Hematopoietic multipotent progenitor cell (in vitro differentiated cells): ENCODE measurements at places on chromosomes 4 and X.

- no peak for DNase-seq
Measured at GRCh38 chr4:53777244-53777984, 186.1 kb upstream of the LNX1 start.

DNA sequence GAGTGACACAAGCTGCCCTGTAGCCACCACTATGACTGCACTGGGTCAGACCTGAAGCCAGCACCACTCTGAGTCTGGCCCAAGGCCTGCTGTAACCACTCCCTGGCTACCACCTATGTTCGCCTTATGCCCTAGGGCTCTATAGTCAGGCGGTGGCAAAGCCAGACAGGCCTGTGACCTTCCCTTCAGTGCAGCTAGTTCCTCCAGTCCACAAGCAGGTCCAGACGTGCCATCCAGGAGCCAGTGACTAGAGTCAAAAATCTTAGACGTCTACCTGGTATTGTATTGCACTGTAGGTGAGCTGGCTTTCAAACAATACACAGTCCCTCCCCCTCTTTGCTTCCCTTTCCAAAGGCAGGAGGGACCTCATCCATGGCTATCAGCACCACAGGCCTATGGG is 54.0 kb upstream of the RNF128 start:
- DNase-seq: no peak

- no peak for DNase-seq
Measured at GRCh38 chr4:14863418-14864364, 138.6 kb upstream of the CPEB2 start.

DNA sequence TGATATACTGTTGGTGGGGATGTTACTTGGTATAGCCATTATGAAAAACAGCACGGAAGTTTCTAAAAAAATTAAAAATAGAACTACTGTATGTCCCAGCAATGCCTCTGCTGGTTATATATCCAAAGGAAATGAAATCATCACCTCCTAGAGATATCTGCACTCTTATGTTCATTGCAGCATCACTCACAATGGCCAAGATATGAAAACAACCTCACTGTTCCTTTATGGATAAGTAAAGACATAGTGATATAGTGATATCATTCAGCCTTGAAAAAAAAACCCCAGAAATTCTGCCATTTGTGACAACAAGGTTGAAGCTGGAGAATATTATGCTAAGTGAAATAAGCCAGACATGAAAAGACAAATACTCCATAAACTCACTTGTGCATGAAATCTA is 543.8 kb upstream of the SLIT2 start:
- DNase-seq: no peak

- DNase-seq: no peak
Measured at GRCh38 chr4:88928852-88929251, 128.1 kb downstream of the FAM13A start.

DNA sequence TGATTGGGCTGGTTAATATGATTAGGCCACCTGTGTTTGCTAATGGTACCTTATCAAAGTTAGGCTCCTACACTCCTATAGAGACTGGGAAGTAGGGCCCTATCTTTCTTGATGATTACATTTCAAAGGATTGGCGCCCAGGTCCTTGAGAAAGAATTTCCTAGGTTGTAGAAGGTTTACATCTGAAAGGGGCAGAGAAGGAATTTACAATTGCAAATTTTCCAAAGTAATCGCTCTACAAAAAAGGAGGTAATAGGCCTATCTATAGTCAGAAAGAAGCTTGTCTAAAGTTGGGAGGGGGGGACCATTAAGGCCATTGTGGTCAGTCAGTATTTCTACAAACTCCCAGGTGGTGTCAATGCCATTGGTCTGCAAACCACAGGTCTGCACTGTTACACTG is 638.4 kb downstream of the IL1RAPL1 start:
- no peak for DNase-seq

DNA sequence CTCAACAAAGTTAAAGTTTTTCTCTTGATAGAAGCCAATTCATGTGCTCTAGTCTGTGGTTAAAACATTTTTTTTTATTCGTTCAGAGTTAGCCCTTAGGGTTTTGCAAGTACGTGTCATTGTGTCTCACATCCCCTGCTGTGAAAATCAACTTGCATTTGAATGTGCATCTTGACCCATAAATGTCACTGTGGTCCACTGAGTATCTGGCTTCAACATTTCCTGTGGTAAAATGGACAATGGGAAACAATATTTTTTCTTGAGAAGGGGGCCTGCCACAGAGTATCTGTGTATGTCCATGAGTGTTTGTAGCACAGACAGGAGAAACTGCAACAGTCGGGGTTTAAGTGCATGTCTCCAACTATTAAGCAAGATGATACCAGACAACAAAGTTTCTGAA is 554.8 kb upstream of the TENM3 start:
- DNase-seq: no peak

DNA sequence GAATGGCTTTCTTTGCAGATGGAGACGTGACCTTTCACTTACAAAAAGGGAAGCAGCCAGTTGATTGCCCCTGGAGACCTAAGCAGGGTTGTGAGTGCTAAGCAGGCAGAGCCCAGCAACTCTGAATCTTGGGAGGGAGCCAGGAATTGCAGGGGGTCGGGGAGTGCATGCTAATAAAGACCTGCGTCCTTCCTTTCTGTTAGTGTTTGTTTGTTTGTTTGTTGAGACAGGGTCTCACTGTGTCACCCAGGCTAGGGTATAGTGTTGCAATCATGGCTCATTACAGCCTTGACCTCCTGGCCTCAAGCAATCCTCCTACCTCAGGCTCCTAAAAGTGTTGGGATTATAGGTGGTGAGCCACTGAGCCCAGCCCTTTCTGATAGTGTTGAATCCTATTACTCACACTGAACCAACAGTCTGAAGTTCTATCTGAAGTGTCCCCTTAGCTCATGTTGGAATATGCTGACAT is 137.4 kb downstream of the CEP135 start:
- DNase-seq: no peak

DNA sequence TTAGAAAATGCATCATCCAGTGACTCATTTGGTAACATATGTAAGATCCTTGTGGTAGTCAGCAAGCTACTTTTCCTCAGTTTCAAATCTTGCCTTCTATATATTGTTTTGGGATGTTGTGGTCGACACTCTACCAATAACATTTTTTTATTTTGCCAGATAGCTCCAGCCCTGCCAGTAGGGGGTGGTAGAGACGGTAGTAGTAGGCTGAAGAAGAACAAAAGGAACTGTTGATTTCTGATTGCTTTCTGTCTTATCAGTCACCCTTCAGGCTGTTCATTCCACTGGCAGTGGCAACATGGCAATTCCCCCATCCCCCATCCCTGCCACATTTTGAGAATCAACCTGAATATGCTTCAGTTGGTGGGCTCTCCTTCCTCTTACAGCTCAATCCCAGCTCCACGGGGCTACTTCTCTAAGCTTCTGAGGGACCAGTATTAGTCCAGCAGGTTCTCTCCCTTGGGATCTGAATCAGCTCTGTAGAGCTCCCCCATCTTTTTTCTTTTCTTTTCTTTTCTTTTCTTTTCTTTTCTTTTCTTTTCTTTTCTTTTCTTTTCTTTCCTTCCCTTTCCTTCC is 171.5 kb upstream of the VEGFC start:
- no peak for DNase-seq

DNA sequence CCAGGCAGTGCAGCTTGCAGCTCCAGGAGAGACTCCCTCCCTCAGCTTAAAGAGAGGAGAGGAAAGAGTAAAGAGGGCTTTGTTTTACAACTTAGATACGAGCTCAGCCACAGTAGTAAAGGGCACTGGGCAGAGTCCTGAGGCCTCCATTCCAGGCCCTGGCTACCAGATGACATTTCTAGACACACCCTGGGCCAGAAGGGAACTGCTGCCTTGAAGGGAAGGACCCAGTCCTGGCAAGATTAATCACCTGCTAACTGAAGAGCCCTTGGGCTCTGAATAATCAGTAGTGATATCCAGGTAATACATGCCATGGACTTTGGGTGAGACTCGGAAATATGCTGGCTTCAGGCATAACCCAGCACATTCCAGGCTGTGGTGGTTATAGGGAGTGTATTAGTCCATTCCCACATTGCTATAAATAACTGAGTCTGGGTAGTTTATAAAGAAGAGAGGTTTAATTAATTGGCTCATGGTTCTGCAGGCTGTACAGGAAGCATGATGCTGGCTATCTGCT is 15.3 kb upstream of the SLC16A2 start:
- DNase-seq: no peak

DNA sequence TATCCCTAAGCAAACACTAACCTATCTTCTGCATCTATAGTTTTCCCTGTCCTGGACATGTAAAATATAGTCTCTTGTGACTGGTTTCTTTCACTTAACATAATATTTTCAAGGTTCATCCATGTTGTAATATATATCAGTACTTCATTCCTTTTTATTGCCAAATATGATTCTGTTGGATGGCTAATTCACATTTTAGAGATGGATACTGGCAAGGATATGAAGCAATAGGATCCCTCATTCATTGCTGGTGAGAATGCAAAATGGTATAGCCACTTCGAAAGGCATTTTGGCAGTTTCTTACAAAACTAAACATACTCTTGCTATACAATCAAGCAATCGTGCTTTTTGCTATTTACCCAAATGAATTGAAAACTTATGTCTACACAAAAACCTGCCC is 6.7 kb downstream of the TCEAL9 start:
- DNase-seq: no peak

- DNase-seq: peak; percentile 57
Measured at GRCh38 chr4:30721185-30722091, 1.3 kb downstream of the PCDH7 start.

- no peak for DNase-seq
Measured at GRCh38 chr4:173990869-173991210, 292.6 kb downstream of the FBXO8 start.

- no peak for DNase-seq
Measured at GRCh38 chr4:15235135-15235534, 192.7 kb upstream of the C1QTNF7 start.

DNA sequence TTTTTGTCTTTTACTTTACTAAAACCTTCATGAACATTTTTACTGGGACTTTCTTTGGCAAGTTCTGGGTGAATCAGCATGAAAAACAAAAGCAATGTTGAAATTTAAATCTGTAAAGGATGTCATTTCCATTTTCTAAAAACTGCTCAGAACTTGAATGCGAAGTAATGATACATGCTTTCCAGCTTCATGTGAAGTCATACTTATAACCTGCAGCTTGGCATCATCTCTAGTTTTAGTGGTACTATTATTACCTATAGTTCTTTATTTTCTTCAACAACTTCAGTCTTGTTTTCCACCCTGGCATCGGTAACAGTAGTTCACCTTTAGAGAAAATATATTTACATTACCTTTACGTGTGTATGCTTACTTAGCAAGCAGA is 421.4 kb upstream of the DIPK2B start:
- no peak for DNase-seq

- DNase-seq: no peak
Measured at GRCh38 chr4:139884438-139884837, 218.8 kb downstream of the MGST2 start.

- no peak for DNase-seq
Measured at GRCh38 chr4:65089666-65090065, 580.6 kb downstream of the EPHA5 start.

GRCh38 chr4:105023668-105024055 is 123.0 kb upstream of the TET2 start:
- no peak for DNase-seq

GRCh38 chr4:139142087-139142486 is 34.9 kb downstream of the ELF2 start:
- no peak for DNase-seq

- DNase-seq: no peak
Measured at GRCh38 chr4:171639540-171639939, 173.7 kb upstream of the GALNTL6 start.

GRCh38 chr4:8319731-8320385 is 50.3 kb downstream of the HTRA3 start:
- no peak for DNase-seq

- DNase-seq: no peak
Measured at GRCh38 chr4:87547016-87547708, 18.0 kb upstream of the SPARCL1 start.

GRCh38 chr4:86482306-86483172 is 111.6 kb upstream of the PTPN13 start:
- peak; percentile 59 for DNase-seq

DNA sequence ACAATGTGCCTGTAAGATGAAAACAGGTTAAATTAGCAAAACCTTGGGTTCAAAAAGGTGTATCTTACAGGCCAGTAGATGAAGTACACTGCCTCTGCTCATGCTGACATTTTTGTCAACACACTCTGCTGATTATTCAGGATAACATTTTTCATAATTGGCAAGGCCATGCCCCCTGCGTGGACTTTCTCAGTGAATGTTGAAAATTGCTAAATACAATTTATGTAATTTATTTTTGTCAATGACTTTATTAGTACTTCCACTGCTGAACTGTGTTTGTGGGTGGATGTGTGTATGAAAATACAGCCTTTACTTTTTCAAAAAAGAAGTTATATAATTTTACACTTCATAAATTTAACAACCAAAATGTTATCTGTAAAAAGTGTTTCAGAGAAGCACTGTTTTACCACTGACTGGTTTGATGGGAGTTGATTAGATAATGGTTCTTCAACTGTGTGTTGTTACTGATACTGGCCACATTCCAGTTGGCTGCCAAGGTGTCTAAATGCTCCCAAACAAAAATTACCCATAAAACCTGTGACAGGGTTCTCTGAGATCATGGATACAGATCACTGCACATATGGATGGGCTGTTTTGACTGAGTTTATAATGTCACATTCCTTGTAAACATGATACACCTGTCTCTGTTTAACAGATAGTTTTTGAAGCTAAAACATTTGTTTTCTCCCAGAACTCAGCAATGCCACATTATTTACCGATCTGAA is 151.9 kb upstream of the SLC7A11 start:
- no peak for DNase-seq

GRCh38 chr4:14837860-14838259 is 164.4 kb upstream of the CPEB2 start:
- no peak for DNase-seq

DNA sequence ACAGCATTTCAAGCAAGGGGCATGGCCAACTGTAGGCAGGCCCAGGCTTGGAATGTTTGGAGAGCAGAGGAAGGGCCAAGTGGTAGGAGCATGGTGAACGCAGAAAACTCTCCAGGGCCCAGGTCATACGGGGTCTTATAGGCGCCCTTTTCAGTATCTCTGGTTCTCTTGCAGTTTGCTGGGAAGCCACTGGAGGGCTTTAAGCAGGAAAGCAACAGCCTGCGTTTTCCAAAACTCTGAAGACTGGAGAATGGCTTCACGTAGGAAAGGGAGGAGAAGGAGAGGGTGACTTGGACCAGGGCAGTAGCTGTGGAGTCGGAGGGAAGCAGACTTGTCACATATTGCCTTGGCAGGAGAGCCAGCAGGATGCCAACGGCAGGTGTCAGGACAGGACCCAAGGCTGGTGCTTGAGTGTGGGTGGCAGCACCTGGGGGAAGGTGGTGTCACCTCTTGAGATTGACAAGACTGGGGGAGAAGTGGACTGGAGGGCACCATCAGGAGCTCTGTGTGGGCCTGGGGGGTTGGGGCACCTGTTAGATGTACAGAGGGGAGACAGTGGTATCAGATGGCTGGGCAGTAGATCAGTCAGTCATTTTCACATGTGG is 21.9 kb downstream of the TKTL1 start:
- DNase-seq: no peak

GRCh38 chr4:20623939-20624338 is 76.3 kb upstream of the PACRGL start:
- DNase-seq: peak; percentile 47

GRCh38 chr4:68256284-68256683 is 10.8 kb upstream of the TMPRSS11B start:
- no peak for DNase-seq
